IMR-90 (cell line): ENCODE measurements at places on chromosomes 7 and 10. TPM values are rescaled to one million over a fixed set of nuclear protein-coding genes. Genes with fewer than 3 reads are reported as not detected.

- DNase-seq = no peak
These were observed 365.1 kb downstream of the WDR11 start for GRCh38 chr10:121216295-121216694.

DNA sequence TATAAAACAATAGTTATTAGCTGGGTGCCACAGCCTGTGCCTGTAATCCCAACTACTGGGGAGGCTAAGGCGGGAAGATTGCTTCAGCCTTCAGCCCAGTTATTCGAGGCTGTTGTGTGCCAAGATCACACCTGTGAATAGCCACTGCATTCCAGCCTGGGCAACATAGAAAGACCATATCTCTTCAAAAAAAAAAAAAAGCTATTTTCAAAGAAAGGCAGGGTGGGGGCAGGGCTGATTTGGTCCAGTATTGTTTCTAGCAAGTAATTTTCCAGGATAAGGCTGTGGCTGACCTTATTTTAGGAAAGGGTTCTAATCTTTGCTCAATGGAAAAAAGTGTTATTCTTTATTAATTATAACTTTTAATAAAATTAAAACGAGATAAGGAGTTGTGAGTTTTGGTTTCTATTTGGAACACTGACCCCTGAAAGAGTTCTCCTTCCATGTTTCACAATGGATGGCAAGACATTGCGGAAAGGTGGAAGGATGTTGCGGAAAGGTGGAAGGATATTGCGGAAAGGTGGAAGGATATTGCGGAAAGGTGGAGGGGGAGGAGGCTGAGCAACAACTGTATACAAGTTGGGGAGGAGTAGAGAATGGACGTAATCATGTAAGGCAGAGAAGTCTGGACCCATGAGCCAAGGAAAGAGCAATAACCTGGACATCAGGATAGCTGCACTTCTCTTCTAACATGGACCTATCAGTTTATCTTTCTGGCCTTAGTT is 1.5 kb upstream of the C1GALT1 start:
- DNase-seq = no peak

DNA sequence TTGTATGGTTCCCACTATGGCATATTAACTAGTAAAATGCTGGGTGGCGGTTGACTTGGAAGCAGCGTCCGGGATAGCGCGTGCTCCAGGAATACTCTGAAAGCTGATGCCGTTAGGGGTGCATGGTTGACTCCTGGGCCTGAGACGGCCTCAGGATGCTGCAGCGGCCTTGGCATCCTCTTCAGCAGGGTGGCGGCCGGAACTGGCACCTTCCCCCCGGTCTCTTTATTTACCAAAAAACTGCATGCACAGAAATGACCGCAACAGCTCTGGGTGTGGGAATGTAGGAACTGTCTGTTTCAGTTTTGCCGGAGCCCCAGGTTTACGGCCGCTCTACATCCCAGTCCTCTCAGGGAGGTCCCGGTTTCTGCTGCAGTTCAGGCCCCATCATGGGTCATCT is 28.8 kb downstream of the PFKP start:
- DNase-seq = no peak

DNA sequence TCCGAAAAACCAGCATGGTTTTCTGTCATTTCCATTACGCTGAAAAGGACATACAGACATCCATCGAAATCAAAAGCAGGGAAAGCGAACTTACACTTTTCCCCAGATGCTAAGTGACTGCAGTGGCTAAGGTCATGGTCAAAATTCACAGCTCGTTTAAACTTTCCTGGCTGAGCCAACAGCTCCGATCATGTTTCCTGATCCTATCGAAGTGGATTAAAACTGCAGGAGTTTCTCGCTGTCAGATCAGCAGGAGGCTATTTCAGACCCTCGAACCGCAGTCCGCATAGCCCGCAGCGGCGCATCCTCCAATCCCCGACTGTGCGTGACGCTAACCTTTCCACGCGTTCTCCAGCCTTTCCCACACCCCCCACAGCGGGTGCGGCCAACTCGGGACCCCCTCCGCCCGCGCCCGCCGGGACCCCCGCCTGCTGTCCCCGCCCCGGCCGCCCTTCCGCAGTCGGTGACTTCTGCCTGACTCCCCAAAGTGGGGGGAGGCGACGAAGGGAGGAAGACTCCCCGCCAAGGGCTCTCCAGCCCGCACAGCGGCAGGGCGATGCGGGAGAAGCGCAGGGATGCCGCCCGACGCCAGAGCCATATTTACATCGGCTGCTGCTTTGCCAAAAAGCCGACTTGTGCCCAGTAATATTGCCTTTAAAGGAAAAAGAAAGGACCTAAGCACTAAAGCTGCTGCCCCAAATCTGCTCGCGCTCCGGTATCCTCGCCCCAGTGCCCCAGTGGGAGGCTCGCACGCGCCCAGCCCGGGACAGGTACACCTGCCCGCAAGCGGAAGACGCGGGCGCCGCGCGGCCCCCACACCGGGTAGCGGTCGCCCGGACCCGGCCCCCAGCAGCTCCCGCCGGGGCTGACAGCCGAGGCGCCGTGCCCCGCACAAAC is 1.2 kb downstream of the PIP4K2A start:
- peak; percentile 33 for DNase-seq

DNA sequence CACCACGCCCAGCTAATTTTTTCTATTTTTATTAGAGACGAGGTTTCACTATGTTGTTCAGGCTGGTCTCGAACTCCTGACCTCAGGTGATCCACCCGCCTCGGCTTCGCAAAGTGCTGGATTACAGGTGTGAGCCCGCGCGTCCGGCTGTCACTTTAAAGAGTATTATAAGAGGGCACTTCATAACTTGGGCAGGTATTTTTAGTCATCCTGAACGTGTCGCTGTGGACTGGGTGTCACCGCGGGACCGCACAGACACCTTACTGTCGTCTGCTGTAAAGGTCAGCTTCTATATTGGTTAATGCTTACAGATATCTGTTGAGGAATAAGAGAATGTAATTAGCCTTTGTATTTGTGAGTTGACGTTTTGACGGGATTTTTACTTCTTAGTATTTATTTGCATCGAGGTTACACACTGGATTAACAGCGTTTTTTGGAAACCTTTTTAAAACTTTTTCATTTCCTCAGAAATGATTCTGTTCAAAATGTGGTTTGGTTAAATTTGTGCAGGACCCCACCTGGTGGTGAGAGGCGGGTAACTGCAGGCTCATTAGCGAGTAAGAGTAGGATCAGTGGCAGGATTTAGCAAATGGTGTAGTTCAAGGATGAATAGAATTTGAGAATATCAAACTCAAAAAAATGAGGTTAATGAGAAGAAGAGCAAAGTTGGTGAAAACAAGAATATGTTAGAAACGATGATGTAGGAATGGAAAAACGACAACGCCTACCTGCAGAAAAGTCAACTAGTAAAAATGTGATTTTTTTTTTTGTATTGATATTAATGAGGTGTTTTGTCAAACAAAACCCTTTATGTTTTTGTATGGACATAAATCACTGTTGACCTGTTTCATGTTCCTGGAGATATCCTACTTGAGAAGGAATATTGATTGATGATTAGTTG is 3.2 kb downstream of the DNAJB6 start:
- peak; percentile 74 for DNase-seq

GRCh38 chr7:116740755-116741462 is 68.9 kb downstream of the MET start:
- DNase-seq = no peak

- peak; percentile 51 for DNase-seq
These were observed 128.7 kb downstream of the TSPAN12 start for GRCh38 chr7:120729245-120729644.

GRCh38 chr10:62726142-62726541 is 78.4 kb upstream of the ADO start:
- no peak for DNase-seq

- no peak for DNase-seq
These were observed 30.4 kb downstream of the ZNF92 start for GRCh38 chr7:65404020-65404419.

DNA sequence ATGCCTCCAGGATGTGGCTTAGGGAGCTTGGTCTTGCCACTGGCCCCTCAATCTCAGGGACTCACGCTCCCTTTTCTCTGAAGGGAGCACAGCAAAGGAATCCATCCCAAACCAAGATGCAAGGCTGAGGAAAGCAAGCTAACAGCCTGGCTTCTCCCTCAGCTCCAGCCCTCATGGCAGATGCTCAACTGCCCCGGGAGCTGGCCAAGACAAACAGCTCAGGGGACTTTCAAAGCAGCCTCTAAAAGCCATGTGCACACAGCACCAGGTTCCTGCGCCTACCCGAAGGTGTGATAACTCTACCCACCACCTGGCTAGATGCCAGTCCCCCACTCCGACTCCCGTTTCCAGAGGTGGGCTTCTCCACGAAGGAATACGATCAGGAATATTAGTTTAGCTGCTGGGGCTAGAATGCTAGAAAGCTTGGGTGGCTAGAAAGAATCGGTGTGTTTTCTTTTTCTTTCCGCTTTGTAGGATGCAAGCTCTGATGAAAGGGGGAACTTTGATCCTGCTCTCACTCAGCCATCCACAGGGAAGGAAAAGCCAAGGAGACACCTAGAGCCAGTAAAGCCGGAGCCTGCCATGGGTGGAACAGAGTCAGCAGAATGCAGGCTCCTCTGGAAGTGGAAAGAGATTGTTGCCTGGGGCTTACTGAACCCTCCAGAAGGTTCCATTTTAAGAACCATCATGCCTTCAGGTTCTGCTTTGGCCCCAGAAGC is 89.0 kb upstream of the FGFR2 start:
- no peak for DNase-seq

DNA sequence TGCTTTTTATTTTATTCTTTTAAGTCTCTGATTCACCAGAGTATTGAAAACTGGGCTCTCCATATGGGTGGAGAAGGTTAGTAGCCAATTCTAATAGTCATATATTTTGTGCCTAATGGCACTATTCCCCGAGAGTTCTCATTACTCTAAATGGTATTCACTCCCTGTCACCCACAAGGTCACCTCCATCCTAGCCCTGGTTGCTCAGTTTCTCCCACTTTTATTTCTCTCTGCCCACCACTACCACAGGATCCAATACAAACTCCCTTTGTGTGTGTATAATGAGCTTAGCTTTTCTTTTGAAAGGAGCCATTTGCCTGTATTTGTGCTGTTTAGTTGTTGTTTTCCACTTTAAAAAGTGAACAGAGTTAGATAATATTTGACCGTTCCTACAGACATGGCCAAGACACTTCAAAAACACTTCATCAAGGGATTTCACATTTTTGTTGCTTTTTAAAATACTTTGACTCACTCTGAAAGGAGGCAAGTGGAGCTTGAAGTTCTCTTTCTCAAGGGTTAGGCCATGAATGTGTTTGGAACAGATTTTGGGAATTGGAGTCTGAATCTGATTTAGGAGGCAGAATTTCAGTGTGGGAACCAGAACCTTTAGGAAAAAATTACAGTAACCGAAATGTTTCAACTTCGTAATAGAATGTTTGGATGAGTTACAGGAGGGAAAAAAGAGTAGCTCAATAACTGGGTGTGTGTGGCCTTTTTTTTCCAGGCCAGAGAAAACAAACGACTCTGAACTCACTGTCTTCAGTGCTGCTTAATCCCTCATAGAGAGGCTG is 321.3 kb downstream of the BICC1 start:
- DNase-seq = no peak

- DNase-seq = no peak
These were observed 88.5 kb downstream of the ST7 start for GRCh38 chr7:117041822-117042221.

DNA sequence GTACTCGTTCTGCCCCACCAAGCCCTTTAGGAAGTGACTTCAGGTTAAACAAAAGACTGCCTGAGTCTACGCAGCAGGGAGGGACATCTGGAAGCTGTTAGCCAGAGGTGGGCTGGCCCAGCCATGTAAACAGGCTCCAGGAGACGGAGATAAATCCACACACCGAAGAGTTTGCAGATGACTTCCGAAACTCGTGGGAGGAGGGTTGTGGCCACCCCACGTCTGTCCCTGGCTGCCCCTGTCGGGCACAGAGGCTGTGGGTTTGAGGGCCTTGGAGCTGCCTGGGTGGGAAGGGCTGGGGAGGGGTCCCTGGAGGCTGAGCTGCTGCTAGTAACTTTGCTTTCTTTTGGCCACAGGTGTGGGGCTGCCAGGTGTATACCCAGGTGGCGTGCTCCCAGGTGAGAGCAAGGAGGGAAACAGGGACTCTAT is 15.6 kb downstream of the ELN start:
- peak; percentile 64 for DNase-seq

DNA sequence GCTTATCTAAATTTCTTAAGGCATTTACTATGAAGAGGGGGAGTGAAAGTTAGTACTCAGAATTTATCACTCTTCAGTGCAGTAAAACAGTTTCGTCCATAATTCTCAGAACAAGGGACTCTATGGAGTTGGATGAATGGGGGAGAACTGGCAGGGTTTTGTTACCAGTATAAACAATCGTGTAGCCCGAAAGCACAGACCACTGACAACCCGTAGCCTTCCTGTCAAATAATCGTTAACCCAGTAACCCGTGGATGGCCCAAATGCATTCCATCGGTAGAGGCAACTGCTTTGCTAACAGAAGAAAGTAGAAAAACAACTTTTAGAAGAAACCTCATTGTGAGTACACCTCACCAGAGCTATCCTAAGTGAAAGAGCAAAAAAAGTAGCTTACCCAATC is 583.9 kb downstream of the NXPH1 start:
- DNase-seq = no peak

DNA sequence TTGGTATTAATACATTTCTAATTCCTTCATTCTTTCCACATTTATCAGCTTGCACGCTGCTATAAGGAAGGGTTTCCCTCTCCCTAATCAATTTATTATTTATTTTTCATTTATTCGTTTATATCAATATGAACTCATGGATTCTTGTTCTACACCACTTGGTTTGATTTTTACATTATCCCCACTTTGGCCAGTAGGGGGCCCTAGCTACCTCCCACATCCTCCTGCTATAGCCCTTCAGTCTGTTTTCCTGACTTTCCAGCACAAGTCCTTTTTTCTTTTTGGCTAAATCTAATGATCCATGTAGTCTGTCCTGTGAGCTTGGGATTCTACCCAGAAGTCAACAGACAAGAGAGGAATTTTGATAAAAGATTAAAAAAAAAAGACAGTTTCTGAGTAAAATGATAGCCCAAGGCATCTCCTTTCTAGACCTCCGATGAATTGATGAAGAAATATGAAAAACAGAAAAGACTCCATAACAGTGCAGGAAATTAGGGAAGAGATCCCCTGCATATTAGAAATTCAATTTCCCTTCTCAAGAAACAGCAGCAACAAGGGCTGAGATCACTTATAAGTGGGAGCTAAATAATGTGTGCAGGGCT is 47.7 kb downstream of the LYZL2 start:
- peak; percentile 54 for DNase-seq

DNA sequence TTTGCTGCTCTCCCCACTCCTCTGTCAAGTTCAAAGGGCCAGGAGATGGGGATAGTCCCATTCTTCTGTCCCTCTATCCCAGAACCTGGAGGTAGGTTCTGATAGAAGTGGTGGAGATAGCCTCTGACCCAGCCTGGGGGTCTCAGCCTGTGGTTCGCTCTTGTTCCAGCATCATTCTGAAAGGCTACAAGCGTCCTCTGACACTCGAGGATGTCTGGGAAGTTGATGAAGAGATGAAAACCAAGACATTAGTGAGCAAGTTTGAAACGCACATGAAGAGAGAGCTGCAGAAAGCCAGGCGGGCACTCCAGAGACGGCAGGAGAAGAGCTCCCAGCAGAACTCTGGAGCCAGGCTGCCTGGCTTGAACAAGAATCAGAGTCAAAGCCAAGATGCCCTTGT is 14.5 kb downstream of the ABCC2 start:
- no peak for DNase-seq

The FKBP14 gene
- 21.8 and 26.3 TPM in 2 replicates for polyA plus RNA-seq

The CRHR2 gene
- not detected in 2 replicates for polyA plus RNA-seq

The DNAJC2 gene
- 17.5 and 19.3 TPM in 2 replicates for polyA plus RNA-seq

The SPDYE8 gene
- not detected in 2 replicates for polyA plus RNA-seq

The SSC4D gene
- polyA plus RNA-seq = 0.63 and 0.70 TPM in 2 replicates

The PDE1C gene
- 10.9 and 14.2 TPM in 2 replicates for polyA plus RNA-seq

The SPDYE9 gene
- polyA plus RNA-seq = not detected in 2 replicates

The TFEC gene
- 0.02 TPM in 1 of 2 replicates, not detected in the other for polyA plus RNA-seq

The RNF133 gene
- not detected in 2 replicates for polyA plus RNA-seq

The ASAH2B gene
- 2.7 and 3.7 TPM in 2 replicates for polyA plus RNA-seq

The GIMAP2 gene
- not detected in 2 replicates for polyA plus RNA-seq

The TFR2 gene
- 0.24 and 0.50 TPM in 2 replicates for polyA plus RNA-seq

The ANKRD61 gene
- 0.17 and 0.32 TPM in 2 replicates for polyA plus RNA-seq
